ENCODE measurements at places on chromosomes 2 and 18.

DNA sequence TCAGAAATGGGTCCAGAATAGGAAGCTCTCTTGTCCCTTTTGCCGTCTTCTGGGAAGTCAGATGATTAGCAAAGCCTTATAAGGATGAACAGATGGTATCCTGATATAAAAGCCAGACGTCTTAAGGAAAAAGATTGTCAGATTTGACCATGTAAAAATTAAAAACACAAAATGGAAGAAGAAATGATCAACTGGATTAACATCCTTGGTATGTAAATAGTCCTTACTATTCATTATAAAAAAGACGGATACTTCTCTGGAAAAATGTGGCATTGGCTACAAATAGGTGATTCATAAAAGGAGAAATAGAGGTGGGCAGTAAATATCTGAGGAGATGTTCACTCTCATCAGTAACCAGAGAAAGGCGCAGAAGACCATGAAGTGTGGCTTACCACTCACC lies 33.7 kb upstream of the SCLY start:
- DNase-seq = no peak

- DNase-seq = peak; percentile 66
Measured at GRCh38 chr2:174158003-174158402, 90.3 kb downstream of the OLA1 start.

- DNase-seq = peak; percentile 71
Measured at GRCh38 chr2:36371928-36372391, 16.4 kb downstream of the CRIM1 start.

- peak; percentile 87 for DNase-seq
Measured at GRCh38 chr18:5197032-5197434, at the start of gene AKAIN1. Gene AKAIN1, minus strand, starts transcription at chr18:5197257. Its CDS starts 204 bp downstream, at chr18:5197053.

DNA sequence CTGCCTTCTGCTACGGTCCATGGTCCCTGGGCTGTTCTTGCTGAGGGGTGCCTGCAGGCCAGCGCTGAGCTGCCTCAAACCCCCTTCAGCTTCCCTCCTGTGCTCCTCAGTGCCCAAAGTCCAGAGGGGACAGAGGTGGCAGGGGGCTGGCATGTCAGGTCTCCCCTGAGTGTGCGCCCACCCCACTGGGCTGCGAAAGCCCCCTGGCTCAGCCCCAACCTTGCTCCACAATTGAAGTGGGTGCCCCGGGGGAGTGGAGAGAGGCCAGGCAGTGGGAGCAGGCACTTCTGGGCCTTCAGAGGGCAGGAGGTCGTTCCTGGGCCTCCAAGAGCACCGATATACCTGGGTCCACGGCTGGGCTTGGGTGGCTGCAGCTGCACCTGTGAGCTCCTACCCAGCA lies 548.7 kb upstream of the FAM98A start:
- no peak for DNase-seq
